NCI-H2081 (cell line): ENCODE measurements at places on chromosomes 11 and 22.
A peak's percentile ranks its signal among the peaks of the same experiment; 100 is the strongest.

DNA sequence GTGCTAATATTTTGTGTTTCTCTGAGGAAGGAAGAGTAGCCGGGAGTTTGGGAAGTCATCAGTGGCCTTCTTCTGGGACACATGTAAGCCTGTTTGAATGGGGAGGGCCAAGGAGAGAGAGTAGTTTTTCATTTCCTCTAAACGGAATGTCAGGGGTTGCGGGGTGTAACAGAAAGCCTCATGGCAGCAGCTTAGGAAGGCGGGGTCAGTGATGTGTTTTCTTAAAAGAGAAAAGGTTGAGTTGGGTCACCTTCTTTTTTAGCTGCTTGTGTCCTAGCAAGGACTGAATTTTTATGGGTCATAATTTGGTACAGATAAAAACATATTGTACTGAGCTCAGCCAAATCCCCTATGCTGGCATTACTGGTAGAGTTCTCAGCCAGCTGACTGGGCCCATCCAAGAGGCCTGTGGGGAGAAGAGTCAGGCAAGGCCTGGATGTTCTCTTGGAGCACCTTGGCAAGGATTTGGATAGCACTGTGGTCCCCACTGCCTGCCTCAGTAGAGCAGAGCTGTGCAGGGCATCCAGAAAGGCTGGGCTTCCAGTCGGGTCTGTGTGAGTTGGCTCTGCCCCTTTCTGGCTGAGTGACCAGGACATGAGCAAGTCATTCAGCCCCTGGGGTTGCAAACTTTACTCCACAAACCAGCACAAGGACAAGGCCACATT is 29.4 kb upstream of the NAV2 start:
- DNase-seq = no peak

- peak; percentile 40 for DNase-seq
Measured at GRCh38 chr11:68447015-68447801, 13.3 kb upstream of the PPP6R3 start.

DNA sequence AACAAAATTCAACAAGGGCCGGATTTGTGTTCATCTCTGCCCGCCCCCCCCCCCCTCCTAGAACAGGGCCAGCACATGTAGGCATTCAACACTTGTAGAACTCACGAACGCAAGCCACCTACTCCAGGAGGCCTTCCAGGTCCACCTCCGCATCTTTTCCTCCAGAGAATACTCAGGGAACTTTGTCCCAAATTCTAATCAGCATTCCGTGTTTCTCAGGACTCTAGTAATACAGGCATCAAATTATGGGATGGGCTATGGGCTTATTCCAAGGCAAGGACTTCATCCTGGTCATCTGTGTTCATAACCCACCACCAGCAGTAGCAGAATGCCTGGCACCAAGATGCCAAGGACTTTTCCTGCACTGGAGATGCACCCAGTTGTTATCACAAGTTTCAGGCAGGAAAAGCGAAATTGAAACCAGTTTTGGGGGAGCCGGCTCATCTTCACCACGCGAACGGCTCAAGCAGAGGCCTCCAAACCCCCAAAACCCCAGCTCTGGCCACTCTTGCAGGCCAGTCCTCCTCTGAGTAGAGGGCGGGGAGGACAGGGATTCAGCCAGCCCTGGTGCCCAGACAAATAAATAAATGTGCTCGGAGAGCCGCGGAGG is 462 bp downstream of the UBE2L6 start:
- DNase-seq = no peak

DNA sequence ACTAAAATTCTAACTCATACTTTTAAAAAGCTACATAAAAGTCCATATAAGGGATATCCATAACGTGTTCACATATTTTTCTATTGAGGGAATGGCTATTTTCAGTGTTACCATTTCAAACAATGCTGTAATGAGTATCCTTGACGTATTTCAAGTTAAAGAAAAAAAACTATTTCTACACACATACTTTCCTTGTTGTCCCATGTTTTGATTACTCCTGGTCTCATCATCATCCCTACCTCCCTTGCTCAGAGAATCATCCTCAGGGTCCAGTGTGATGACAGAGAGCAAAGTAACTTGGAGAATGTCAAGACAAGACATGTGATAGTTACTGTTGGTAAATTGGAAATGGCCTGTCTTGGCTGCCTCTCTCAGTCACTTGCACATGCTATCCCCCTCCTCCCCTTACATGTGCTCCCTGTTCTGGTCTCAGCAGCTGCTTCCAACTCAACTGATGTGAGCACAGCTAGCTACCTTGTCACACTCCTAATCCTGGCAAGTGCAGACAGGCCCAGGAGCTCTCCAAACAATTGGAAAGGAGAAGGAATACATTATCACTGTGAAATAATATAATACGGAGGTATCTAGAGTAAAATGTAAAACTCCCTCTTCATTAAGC is 21.8 kb downstream of the NUMA1 start:
- no peak for DNase-seq

DNA sequence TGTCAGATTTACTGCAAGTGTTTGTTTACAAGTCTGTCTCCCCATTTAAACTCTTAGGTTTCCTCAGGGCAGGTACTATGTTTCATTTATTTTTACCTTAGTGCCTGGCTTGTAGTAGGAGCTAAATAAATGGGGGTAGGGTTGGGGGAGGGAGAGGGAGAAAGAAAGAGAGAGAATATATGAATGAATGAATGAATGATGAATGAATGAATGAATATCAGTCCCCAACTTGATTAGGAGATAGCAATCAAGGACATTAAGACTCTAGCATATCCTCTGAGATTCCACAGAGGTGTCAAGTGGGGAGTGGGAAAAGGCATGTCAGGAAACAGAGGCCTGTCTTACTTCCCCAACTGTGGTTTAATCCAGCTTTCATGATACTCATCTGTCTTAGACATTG is 83.2 kb downstream of the ME3 start:
- no peak for DNase-seq

GRCh38 chr11:127875131-127875530 is 712.2 kb downstream of the ETS1 start:
- no peak for DNase-seq

DNA sequence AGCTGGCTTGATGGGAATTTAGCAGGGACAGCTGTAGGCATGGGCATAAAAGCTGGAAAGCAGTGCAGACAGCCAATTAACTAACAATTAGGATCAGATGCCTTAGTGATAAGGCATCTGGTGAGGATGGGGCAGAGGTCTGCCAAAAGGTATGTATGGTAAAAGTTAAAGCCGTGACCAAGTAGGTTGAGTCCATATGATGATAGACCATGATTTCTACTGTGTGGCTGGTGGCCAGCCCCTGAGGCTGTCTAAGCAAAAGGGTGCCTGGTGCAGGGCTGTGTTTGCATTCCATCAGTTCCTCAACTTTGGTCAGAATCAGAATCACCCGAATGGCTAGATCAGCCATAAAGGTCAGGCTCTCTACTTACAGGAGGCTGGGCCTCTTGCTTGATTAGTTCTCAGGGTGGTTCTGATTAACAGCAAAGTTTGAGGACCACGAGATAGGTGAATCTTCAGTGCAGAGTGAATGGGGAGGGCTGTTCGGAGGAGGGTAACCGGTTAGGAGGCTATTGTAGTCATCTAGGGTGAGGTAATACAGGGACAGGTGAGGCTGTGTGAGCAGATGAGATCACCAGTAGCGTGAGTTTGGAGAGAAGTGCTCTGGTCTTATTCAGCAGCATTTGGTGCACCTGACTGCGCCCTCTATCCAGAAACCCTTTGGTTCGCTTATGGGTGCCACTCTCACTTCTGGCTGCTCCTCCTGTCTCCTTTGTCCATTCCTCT is 27.2 kb downstream of the PPFIBP2 start:
- no peak for DNase-seq

GRCh38 chr22:50696251-50696798 is 23.7 kb downstream of the SHANK3 start:
- DNase-seq = no peak
